SHP77 treated with DMSO at 0.1 percent for 48 hours (cell line): ENCODE measurements at places on chromosomes 3 and 15.
A peak's percentile ranks its signal among the peaks of the same experiment; 100 is the strongest.

- DNase-seq = no peak
Measured at GRCh38 chr3:81390796-81391195, 370.6 kb downstream of the GBE1 start.

DNA sequence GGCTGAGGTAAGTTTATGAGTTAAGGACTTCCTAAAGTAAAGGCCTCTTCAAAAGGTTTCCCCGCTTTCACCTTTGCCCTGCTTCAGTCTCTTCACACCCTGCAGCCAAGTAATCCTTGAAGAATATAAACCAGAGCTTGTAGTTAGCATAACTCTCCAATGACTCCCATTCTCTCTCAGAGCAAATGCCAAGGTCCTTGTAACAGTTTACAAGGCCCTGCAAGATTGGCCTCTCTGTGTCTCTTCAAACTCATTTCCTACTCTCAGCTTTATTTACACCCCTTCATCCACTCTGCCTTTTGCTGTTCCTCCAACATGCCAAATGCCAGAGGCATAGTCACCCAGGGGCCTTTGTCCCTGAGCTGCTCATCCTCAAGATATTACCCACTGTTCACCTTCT, 60.5 kb upstream of the MME start:
- DNase-seq = no peak

- DNase-seq = peak; percentile 25
Measured at GRCh38 chr3:55416331-55416821, 70.7 kb downstream of the WNT5A start.

GRCh38 chr3:70383360-70383831, 71.0 kb upstream of the MDFIC2 start:
- DNase-seq = no peak

DNA sequence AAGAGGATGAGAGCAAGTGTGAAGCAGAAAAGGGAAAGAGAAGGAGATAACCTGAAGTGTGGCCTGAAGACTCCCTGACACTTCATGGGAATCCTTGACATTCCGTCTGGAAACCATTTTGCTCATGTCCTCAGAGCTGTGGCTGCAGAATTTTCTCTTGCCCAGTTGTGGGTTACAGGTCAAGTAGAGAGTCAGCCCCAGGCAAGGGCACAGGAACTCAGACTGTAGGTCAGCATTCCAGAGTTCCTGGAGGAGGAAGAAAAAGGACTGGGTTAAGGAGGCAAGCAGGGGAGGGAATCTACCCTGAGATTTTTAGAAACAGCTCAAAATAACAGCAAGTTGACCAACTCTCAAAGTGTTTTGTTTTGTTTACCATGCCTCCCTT, 4.1 kb upstream of the THSD4 start:
- no peak for DNase-seq

DNA sequence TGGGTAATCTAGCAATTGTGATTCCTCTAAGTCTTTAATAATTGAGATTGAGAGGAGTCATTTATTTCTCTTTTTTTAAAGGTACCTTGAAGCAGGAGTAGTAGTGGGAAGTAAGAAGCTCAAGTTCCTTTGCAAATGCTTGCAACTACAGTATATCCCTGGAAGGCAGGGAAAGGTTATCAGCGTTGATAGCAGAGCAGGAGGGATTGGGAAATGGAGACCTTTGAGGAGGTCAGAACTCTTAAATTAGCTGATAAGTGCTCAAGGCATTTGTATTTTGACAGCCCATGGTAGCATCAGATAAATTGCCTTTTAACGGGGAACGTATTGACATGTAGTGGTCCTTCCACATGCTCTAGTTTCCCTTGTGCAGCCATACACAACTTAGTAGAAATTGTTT, 47.7 kb downstream of the MEF2A start:
- DNase-seq = no peak

GRCh38 chr3:195899701-195900435, 8.5 kb downstream of the TNK2 start:
- DNase-seq = no peak

DNA sequence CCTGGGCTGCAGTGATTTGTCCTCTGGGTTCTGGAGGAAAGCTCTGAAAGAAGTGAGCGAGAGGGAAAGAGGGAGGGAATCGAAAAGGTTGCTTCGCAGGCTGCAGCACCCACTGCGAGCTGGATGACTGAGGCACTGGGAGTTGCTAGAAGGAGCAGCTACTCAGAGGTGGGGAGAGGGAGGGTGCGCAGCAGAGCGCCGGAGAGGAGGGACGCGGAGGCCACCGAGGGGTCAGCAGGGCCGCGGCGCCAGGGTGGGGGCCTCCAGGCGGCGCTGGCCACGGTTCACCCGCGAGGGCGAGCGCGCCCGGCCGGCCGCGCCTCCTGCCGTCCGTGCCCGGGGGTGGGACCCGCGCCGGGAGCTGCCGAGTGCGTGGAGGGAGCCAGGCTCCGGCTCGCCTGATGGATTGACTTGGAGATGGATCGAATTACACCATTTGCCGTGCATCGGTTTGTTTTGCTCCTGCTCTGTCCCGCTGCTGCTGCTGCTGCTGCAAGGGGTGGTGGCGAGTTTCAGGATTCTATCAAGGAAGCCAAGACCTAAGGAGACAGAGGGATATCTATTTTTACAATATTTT, at the start of gene SEMA6D:
Gene SEMA6D, plus strand, starts transcription at position 470 of the 577 bp plus-strand sequence. CDS start 42,294 bp downstream, outside the sequence.
- DNase-seq = peak; percentile 81

DNA sequence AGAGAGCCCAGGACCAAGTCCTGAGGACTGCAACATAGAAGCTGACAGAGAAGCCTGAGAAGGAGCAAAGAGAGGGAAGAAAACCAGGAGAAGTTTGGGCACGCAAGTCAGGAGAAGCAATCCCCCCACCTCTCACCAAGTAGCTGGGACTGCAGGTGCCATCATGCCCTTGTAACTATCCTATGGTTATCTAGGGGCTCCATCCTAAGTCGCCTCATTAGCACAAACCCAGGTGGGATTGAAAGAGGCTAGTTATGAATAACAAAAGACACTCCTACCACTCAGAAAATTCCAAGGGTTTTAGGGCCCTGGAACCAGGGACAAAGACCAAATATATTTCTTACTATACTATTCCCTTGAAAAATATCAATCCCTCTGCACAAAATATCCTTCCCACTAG, 53.5 kb downstream of the CCR4 start:
- DNase-seq = no peak

GRCh38 chr3:31911643-31912042, 69.4 kb downstream of the OSBPL10 start:
- no peak for DNase-seq
